Activated CD8-positive, alpha-beta T cell treated with anti-CD3 and anti-CD28 coated beads for 36 hours (primary cell): ENCODE measurements at places on chromosomes 5 and 9.
A peak's percentile ranks its signal among the peaks of the same experiment; 100 is the strongest.

DNA sequence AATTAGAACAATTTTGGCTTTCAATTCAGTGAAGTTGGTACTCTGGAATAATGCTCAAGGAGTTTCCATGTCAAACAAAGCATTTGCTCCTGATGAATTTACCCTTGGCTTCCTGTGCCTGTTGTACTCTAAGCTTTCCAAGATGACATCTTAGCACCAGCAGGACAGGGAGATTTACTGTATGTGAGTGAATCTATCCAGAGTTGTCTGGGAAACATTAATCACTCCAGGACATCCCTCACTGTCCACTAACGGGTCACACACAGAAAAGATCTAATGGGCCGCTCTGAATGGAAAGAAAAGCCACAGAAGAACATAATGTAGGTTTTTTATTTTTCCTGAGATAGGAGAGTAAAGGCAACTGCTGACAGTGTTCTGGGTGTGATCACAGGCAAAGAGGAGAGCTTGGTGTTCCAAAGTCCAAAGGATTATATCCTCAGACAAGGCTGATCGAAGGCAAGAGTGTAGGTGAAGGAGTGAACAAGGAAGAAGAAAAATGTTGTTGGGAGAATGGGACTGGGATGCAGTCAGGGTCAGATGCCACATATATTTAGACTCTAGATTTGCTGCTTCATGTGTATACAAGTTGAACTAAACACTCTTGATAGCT lies 167.7 kb upstream of the RPS23 start:
- DNase-seq, result no peak

DNA sequence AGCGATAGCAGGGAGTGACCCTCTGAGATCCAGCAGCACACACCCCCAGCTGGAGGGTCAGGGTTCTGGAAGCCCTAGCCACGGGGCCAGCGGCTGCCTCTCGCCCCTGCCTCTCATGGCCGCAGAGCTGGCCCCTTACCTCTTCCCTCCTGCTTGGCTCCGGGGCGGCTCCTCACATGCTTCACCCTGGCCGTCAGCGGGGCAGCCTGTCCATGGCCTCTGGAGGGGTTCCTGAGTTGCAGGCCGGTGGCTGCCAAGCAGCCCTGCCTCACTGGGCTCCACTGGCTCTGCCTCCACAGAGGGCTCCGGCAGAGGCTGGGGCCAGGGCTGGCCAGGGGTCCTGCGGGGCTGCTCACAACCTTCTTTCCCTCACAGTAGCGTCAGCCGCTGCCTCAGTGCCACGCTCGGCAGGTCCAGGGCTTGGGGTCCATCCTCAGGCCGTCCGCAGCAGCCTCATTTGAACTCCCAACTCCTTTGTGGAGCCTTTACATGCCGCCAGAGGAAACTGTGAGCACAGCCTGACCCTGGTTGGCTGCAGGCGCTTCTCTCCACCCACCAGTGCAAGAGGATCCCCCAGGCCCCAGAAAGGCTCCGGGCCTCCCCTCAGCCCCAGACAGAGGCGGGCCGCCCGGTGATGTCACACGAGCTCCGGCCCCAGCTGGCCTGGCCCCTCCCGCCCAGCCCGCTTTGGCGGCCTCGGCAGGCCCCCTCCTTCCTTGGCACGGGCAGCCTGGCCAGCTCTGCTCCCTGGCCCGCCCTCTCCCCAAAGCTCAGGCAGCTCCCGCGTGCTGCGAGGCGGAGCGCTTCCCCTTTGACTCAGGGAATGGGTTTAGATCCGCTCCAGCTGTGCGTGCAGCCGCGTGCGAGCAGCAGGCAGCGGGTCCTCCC lies at the start of gene ANGPTL2:
Gene ANGPTL2, minus strand, starts transcription at position 460 of the 888 bp plus-strand sequence. CDS start 13,904 bp downstream, outside the sequence.
- peak; percentile 49 for DNase-seq

GRCh38 chr9:37034305-37034937 lies 353 bp upstream of the PAX5 start:
- peak; percentile 60 for DNase-seq

DNA sequence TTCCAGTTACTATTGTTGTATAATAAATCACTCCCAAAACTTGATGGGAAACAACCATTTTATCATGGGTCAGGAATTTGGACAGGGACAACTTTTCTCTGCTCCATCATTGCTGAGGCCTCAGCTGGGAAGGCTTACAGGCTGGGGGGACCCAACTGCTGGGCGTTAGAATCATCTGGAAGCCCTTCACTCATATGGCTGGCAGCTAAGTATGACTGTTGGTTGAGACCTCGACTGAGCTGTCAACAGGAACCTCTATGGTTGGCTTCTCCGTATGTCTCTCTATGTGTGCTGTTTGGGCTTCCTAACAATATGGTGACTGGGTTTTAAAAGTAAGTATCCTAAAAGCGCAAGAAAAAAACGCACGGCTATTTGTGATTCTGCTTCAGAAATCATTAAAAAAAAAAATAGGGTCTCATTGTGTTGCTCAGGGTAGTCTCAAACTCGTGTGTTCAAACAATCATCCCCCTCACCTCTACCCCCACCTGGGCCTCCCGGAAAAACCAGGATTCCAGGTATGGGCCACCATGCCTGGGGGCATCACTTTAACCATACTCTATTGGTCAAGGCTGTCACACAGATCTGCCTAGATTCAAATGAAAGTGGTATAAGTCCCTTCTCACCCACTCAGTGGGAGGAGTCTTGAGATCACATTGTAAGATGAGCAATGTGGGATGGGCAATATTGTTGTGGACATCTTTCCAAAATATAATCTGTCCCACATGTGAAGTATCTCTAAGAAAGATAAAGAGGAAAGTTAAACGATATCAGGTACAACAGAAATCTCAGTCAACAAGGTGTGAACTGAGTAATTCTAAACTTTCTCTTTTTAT lies 15.2 kb downstream of the FNBP1 start:
- no peak for DNase-seq

DNA sequence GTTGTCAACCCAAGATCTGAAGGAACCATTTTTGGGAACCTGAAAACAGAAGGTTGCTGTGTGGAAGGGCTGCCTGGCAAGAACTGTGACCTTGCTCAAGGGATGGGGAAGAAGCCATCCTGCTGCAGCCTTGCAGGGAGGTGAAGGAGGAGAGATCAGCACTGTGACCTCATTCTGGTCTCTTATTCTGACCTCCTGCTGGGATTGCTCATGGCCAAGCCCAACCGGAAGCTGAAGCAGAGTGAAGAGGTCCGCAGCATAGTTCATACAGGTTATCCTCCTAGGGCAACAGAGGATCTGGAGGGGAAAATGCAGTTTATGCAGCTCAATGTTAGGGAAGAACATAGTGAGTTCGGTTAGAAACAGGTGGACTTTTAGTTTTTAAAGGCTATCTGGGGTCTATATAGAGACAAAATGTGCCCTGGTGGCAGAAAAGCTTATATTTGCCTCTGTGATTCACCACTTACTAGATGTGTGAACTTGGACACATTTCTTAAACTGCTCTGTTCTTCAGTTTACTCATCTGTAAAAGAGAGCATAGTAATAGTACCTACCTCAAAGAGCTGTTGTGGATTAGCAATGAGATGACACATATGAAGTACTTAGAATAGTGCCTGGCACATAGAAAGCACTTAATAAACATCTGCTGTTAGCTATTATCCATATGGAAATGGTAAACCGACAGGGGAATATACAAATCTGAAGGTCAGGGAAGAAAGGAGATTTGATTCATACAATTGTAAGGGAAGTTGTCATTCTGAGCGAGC lies 57.9 kb upstream of the BNC2 start:
- DNase-seq, result no peak

DNA sequence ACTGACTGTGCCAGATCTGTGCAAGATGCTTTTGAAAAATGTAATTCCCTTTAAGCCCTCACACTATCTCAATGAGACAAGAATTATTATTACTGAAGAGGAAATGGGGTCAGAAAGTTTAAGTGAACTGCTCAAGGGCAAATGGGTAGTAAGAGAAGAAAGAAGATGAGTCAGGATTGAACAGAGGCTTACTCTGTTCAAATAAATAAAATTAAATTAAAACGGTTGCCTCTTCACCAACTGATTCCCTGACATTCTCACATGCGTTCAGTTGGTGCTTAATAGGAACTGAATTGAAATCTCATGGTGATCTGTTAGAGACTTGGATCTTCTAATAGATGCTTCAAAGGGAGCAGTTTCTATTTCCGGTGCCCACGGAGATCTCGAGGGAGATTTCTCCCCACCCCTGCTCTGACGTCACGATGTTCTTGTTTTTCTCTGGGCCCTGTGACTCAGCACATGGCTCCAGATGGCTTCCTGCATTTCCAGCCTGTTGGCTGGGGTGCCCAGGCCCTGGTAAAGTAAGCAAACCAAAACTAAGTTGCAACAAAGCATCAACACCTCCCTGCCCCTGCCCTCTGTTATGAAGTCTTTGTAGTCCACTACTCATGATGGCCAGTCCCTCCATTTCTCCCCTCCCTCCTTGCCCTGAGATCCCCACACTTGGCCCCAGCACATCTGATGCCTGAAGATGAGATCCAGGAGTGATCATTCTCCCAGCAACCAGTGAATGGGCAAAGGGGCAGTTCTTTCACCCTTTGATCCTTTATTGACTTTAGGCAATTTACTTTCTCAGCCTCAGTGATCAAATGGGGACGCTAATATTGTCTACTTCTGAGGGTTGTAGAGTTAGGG lies 106.1 kb upstream of the CPEB4 start:
- DNase-seq, result peak; percentile 71
